NCI-H2107 (cell line): ENCODE measurements at places on chromosomes 6 and 20.

- DNase-seq: peak; percentile 15
Measured at GRCh38 chr6:132300323-132300949, 100.8 kb downstream of the MOXD1 start.

DNA sequence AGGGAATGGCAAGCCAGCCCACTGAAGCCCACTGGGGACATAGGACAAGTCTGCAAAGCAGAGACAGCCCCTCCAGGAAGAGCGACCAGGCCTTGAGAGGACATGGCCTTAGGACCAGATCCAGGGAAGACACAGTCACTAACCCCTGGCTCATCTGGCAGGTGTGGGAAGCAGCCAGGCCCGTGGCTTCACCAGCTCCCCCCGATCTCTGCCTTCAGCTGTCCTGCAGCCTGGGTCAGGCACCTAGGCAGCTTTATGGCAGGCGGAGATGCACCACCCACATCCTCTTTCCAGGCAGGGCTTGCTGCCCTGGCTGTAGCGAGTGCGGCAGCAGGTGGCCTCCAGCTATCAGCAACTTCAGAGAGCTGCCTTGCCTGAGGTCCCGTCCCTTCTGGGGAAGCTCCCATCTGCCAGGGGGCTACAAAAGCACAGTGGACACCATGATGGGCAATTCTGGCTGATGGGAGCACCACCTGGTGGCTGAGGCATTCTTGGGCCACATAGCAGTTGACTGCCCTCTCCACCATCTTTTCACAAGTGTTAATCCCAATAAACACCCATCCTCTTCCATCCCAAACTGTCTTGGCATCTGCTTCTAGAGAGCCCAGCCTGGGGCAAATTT, 85.8 kb downstream of the DZANK1 start:
- no peak for DNase-seq

DNA sequence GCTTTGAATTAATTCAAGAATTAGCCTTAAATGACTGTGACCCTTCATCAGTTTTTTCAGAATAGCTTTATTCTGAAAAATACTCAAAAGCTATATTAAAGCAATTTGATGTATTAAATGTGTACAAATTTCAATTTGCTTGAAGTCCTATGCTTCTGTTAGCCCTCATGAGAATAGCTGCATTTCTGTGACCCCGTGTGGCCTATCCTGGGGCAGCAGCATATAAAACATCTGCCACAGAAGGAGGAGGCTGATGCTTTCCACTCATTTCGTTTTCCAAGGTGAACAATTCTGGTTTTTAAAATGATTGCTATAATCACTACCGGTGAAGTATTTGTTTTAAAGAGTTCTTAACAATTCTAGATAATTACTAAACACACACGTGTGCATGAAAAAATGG, 360.3 kb downstream of the BTBD9 start:
- no peak for DNase-seq

DNA sequence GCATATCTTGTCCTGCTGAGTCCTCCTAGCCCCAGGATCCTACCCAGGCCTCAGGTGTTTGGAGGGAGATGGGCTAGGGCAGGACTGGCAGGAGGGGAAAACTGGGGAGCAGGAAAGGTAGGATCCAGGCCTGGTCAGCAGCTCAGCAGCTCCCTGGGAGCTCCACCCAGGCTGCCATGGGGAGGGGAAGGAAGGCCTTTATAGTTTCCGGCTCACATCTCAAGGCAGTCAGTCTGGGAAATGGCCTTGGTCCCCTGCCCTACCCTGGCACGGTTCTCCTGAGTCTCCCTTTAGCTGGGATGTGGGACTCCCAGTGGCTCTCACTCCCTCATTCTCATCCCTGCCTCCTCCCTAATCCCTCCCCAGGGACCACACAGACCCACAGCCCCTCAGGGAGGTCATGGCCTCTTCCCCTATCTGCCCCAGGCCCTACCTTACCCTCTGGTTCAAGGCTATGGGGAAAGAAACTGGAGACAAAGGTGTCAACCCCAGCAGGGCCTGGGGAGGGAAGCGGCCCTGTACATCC, 1.6 kb downstream of the SLC44A4 start:
- no peak for DNase-seq

DNA sequence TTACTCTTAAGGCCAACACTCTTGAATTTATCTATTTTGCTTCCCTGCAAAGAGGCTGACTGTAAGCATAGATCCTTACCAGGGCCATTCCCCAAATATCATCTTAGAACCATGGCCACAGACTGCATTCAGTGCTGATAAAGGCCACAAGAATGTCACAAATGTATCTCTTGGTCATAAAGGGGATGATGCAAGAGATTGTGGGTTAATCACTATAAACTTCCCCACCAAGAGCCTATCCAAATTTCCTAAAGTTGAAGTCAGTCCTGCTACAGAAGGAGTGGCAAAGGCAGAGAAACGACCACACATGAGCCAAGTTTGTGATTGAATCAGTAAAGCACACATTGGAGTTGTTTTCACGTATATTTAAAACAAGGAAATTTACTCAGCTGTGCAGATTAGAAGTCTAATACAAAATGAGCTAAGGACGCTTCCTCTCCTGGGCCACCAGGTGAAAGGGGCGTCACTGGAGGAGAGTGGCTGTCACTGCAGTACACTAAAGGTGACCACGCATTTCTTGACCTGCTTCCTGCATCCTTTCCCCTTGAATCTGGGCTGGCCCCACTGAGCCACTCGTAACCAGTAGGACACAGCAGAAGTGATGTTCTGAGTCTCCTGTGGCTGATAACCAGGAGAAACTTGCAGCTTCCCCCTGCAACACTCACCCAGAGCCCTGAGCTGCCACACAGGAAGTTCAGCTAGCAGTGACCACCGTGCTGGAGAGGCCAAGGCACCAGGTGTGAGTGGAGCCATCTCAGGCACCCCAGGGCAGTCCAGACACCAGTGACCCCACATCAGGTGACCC, 181.9 kb downstream of the SYNDIG1 start:
- DNase-seq: no peak

GRCh38 chr6:163991321-163991720, 576.8 kb downstream of the QKI start:
- no peak for DNase-seq

DNA sequence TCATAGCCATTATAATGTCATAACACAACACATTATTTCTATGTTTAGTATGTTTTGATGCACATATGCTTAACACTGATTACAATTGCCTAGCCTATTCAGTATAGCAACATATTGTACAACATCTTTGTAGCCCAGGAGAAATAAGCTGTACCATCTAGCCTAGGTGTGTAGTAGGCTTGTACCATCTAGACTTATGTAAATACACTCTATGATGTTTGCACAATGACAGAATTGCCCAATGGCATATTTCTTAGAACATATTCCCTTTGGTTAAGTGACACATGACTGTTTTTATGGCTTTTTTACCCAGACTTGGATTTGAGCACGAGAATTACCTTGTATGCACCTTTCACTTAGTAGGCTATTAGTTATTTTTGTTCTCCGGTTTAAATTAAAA, 64.5 kb upstream of the HIVEP1 start:
- DNase-seq: no peak

DNA sequence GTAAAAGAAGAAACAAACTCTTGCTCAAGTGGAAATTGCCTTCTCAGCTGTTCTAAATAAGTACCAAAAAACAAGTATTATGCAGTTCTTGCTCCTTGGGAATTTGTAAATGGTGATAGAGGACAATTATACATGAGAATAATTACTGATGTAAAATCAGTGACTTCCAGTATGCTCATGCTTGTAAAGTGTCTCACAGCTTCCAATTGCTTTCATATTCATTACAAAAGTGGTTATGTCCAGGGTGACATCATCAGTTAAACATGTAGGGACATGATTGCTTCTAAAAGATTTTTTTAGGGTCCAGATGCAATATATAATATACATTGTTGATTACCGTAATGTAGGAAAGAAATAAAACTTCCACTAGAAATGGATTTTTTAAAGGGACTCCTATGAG, 122.8 kb upstream of the B3GAT2 start:
- no peak for DNase-seq

DNA sequence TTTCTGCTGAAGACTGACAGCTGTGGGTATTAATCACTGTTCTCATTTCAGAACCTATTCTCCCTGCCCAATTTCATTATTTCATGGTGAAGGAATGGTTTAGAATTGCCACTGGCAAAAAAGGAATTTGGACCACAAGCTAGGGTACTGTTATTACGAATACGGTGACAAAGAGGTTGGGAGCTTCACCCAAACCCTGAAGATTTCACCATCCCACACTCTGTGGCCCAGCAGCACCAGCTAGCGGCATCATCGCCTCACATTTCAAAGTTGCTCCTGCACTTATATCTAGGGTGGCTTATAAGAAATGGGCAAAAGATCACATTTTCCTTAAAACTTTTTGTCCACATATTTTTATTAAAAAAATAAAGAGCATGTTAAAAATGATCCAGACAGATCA, 236.1 kb downstream of the SYNDIG1 start:
- no peak for DNase-seq

GRCh38 chr6:150025201-150025917, at the start of gene RAET1L:
RAET1L (minus strand) TSS chr6:150025532; CDS start chr6:150025471, 61 bp downstream.
- no peak for DNase-seq

GRCh38 chr6:159110013-159110412, 59.2 kb upstream of the FNDC1 start:
- DNase-seq: peak; percentile 15
